ENCODE measurements at places on chromosomes 2 and 18.

DNA sequence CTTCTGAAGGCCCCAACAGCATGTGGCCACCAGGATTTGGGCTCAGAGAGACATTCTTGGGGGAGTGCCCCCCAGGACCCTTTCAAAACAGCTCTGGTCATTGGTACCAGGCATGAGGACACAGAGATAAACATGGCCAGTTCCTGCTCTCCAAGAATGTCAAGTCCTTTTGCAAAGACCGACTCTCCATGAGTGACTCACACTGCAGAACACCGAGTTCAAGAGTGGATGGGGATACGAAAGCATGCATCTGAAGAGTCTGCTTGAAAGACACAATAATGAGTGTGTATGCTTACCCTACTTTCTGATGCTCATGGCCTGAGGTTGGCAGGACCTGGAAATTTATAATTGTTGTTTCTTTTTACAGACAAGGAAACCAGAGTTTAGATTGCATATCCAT lies 450.6 kb downstream of the TSN start:
- H3K36me3 ChIP-seq = no peaks in the 10 kb centered on the region
- H3K27ac ChIP-seq = no peak overlapping the region
- no peaks in the 10 kb centered on the region for H3K4me1 ChIP-seq
- H3K4me3 ChIP-seq = no peak overlapping the region
- H3K27me3 ChIP-seq = no peaks in the 10 kb centered on the region

- DNase-seq = peak; percentile 85
- no peak overlapping the region for H3K4me3 ChIP-seq
- no peaks in the 10 kb centered on the region for H3K27me3 ChIP-seq
- peaks cover 17% of the 10 kb centered on the region for H3K4me1 ChIP-seq
- no peaks in the 10 kb centered on the region for H3K36me3 ChIP-seq
- no peak overlapping the region for H3K27ac ChIP-seq
Measured at GRCh38 chr2:222960126-222960525, 91.9 kb upstream of the KCNE4 start.

GRCh38 chr2:224938651-224939182 lies 103.6 kb downstream of the DOCK10 start:
- peak; percentile 27 for DNase-seq
- H3K36me3 ChIP-seq = no peaks in the 10 kb centered on the region
- peaks cover 46% of the 10 kb centered on the region for H3K4me1 ChIP-seq

DNA sequence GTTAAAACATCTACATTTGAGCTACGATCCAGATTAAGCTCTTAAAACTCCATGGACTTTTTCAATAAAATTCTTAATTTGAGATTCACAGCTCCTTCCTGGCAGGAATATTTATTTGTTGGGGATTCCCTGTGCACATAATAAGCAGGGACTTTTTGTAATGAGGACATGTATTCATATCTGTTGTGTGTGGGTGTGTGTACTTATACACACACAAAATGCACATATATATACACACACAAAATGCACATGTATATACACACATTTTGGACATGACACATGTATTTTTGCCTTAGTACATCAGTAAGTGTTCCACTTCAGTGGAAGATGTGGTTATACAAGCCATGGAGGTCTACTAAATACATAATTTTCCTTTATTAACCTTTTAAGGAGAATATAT lies 1131.1 kb upstream of the CDH2 start:
- no peak overlapping the region for H3K4me3 ChIP-seq
- DNase-seq = no peak
- no peaks in the 10 kb centered on the region for H3K4me1 ChIP-seq
- H3K27ac ChIP-seq = no peak overlapping the region
- no peaks in the 10 kb centered on the region for H3K36me3 ChIP-seq

- H3K4me1 ChIP-seq = no peaks in the 10 kb centered on the region
- H3K27me3 ChIP-seq = no peaks in the 10 kb centered on the region
- DNase-seq = no peak
- no peak overlapping the region for H3K27ac ChIP-seq
Measured at GRCh38 chr2:55707751-55708150, 14.1 kb upstream of the PNPT1 start.

DNA sequence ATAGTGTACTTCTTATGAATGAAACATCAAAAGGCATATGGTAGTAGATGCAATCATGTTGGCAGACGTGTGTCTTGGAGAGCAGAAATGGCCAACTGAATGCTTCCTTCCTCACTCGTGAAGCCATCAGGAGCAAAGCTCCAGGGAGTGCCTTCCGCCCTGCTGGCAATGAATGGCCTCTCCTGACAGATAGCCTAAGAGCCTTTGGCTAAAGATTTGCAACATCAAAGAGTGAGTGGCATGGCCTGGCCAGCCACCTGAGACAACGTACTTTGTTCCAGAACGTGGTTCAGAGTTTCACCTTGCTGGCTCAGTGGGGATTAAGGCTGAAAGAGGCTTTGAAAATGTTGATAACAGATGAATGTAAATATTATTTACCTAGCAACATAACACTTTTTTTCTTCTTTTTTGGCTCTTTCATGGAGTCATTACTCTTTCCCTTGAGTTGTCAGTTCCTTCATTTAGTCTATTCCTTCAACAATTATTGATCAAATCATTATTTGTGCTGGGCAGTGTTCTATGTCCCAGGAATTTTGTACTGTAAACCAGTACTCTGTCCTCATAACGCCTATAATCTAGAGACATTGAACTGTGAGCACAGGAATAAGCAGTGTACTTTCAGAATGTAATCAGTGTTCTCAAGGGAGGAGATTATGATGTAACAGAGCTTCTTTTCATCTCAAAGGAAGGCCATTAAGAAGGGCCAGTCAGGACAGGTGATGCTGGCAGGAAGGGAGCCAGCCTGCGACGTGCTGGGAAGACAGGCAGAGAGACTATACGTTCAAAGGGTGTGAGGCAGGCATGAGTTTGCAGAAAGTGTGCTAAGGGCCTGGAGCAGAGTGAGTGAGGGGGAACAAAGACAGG lies 59.4 kb upstream of the SH3RF3 start:
- H3K4me3 ChIP-seq = no peak overlapping the region
- no peak for DNase-seq
- no peaks in the 10 kb centered on the region for H3K36me3 ChIP-seq
- no peaks in the 10 kb centered on the region for H3K27me3 ChIP-seq
- no peaks in the 10 kb centered on the region for H3K4me1 ChIP-seq
- no peak overlapping the region for H3K27ac ChIP-seq

GRCh38 chr2:145987793-145988192 lies 1467.9 kb upstream of the ZEB2 start:
- H3K36me3 ChIP-seq = no peaks in the 10 kb centered on the region
- H3K4me1 ChIP-seq = no peaks in the 10 kb centered on the region
- no peak overlapping the region for H3K27ac ChIP-seq
- no peaks in the 10 kb centered on the region for H3K27me3 ChIP-seq
- no peak for DNase-seq

DNA sequence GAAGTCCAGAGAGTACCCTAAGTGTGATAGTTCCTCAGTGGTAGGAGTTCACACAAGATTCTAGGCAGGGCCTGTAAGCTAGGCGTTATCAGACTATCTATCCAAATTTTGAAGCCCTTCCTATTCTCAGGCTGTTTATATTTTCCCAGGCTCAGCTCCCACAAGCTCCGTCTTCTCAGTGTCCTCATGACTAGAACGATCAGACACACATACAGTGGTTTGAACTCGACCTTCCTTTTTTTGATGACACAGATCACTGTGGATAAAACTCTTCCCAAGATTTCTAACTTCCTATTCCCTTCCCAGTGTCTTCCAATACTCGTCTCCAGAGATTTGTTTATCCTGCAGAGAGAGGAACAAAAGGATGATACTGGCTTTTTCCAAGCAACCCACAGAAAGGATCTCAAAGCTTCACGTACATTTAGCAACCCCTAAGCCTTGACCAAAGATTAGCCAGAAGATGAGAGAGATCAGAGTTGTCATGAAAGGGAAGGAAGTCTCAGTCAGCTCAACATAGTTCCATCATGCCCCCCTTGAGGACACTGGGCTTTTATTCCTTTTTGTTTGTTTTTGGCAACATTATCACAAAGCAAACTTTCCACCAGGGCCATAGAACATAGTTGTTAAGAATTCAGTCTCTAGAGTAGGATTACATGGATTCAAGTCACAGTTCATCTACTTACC lies 42.3 kb upstream of the DOK6 start:
- H3K36me3 ChIP-seq = no peaks in the 10 kb centered on the region
- no peaks in the 10 kb centered on the region for H3K4me1 ChIP-seq
- H3K27ac ChIP-seq = no peak overlapping the region
- no peak for DNase-seq

- H3K27ac ChIP-seq = no peak overlapping the region
- no peak for DNase-seq
- no peaks in the 10 kb centered on the region for H3K36me3 ChIP-seq
- no peak overlapping the region for H3K4me3 ChIP-seq
- no peaks in the 10 kb centered on the region for H3K27me3 ChIP-seq
Measured at GRCh38 chr2:121778741-121779487, 23.5 kb downstream of the TSN start.

GRCh38 chr18:61929881-61930640 lies 37.3 kb upstream of the RNF152 start:
- H3K4me3 ChIP-seq = no peak overlapping the region
- H3K36me3 ChIP-seq = no peaks in the 10 kb centered on the region

DNA sequence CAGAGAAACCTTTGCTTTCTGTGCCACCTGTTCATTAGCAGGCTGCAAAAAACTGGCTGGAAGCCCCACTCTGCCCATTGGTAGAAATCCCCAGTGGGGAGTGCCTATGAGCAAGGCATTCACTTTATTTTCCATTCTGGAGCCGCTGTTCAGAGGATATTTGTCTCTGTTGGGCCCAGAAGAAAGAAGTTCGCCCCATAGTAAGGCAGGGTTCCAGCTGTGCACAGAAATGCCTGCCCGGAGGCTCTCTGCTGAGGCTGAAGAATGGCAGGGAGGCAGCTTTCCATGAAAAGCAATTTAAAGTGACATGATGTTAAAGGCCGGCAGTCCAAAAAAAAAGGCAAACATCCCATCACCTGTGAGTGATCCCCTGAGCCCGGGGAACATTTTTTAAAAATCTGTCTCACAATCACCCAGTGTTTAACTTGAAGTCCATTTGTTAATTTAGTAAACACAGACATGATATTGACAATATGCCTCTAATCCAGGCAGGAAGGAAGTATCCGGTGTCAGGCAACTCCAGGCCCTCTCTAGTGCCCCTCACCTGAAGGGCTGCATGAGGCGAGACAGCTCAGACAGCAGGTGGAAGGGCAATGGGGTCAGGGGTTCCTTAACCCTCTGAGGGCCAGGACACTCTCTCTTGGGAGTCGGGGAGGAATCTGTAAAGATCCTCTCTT lies 265.1 kb upstream of the SIX2 start:
- no peaks in the 10 kb centered on the region for H3K36me3 ChIP-seq
- H3K4me1 ChIP-seq = no peaks in the 10 kb centered on the region
- no peak overlapping the region for H3K27ac ChIP-seq

DNA sequence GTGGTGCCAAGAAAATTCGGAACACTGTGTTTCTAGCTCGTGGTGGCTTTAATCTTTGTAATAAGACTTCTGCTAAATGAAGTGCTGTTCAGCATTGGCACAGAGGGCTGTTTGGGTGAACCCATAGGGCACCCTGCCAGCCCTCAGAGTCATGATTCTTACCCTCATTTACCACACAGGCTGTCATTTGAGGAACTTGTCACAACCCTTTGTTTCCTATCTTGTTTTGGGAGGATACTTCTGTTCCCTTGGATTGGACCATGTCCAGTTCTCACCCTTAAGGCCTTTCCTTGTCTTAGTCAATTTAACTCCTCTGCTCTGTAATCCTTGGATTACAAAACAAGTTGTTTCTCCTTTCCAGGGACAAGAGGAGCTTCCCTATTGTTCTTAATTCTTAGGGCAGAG lies 225.7 kb downstream of the MTX2 start:
- no peaks in the 10 kb centered on the region for H3K36me3 ChIP-seq
- H3K4me3 ChIP-seq = no peak overlapping the region
- no peaks in the 10 kb centered on the region for H3K4me1 ChIP-seq

GRCh38 chr2:223096235-223096970 lies 44.4 kb downstream of the KCNE4 start:
- no peak overlapping the region for H3K4me3 ChIP-seq
- H3K4me1 ChIP-seq = no peaks in the 10 kb centered on the region
- DNase-seq = no peak
- no peaks in the 10 kb centered on the region for H3K36me3 ChIP-seq
- H3K27ac ChIP-seq = no peak overlapping the region
- no peaks in the 10 kb centered on the region for H3K27me3 ChIP-seq

GRCh38 chr18:59239642-59240041 lies 19.7 kb downstream of the GRP start:
- H3K27me3 ChIP-seq = peaks cover under 1% of the 10 kb centered on the region
- no peaks in the 10 kb centered on the region for H3K36me3 ChIP-seq
- no peak overlapping the region for H3K4me3 ChIP-seq
- no peaks in the 10 kb centered on the region for H3K4me1 ChIP-seq

DNA sequence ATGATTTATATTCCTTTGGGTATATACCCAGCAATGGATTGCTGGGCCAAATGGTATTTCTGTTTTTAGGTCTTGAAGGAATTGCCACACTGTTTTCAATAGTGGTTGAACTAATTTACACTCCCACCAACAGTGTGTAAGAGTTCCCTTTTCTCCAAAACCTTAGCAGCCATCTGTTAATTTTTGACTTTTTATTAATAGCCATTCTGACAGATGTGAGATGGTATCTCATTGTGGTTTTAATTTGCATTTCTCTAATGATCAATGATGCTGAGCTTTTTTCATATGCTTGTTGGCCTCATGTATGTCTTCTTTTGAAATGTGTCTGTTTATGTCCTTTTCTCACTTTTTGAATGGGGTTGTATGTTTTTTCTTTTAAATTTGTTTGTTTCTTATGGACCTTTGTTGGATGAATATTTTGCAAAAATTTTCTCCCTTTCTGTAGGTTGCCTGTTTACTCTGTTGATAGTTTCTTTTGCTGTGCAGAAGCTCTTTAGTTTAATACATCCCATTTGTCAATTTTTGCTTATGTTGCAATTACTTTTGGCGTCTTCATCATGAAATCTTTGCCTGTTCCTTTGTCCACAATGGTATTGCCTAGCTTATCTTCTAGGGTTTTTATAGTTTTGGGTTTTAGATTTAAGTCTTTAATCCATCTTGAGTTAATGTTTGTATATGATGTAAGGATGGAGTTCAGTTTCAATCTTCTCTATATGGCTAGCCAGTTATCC lies 119.7 kb upstream of the XIRP2 start:
- H3K36me3 ChIP-seq = no peaks in the 10 kb centered on the region
- no peak overlapping the region for H3K27ac ChIP-seq
- H3K4me3 ChIP-seq = no peak overlapping the region
- H3K27me3 ChIP-seq = no peaks in the 10 kb centered on the region

- H3K4me3 ChIP-seq = peak within 1 kb of the TSS; percentile 83
- peaks cover 69% of the 10 kb centered on the region for H3K4me1 ChIP-seq
- DNase-seq = peak; percentile 23
- H3K36me3 ChIP-seq = peaks cover 20% of the 10 kb centered on the region
- H3K27ac ChIP-seq = peak within 1 kb of the TSS; percentile 95
Measured at GRCh38 chr2:240567872-240568677, at the start of gene RNPEPL1. TSS of gene RNPEPL1 (plus strand) at chr2:240568484. CDS start at chr2:240568587, 103 bp downstream.

Data from CD14-positive monocyte (primary cell).